NCI-H226 (cell line): ENCODE measurements at places on chromosomes 6 and 20.

- DNase-seq: no peak
Observed at GRCh38 chr6:146292506-146292905, 251.1 kb upstream of the RAB32 start.

DNA sequence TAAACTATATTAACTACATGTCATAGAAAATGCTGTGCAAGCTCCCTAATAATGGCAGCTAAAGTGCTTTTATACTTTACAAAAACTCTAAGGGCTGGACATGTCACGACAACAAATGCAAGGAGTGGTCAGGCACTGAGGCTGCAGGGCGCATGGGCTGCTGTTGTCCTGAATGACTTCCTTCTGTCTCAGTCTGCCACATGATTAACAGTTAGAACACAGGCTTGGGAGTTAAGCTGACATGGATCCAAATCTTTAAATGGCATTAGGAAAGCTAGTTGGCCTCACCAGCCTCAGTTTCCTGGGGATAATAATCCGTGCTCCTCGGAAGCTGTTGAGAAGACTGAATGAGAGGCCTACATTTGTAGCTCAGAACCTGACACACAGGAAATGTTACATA, 57.4 kb downstream of the PREP start:
- no peak for DNase-seq

DNA sequence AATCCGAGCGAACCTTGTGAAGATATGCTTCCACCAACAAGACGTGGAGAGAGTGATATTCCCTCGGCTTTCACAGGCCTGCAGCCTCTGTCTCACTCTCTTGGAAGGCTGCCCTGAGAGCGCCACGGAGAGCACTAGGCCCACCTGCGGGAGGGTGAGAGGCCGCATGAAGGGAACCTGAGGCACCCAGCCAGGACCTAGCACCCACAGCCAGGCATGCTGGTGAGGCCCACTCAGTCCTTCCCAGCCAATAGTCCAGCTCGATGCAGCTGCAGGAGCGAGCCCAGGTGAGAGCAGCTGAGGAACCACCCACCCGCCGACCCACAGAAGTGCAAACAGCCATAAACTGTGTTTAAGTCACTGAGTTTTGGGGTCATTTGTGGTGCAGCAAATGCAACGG, 227.2 kb downstream of the QKI start:
- DNase-seq: no peak

DNA sequence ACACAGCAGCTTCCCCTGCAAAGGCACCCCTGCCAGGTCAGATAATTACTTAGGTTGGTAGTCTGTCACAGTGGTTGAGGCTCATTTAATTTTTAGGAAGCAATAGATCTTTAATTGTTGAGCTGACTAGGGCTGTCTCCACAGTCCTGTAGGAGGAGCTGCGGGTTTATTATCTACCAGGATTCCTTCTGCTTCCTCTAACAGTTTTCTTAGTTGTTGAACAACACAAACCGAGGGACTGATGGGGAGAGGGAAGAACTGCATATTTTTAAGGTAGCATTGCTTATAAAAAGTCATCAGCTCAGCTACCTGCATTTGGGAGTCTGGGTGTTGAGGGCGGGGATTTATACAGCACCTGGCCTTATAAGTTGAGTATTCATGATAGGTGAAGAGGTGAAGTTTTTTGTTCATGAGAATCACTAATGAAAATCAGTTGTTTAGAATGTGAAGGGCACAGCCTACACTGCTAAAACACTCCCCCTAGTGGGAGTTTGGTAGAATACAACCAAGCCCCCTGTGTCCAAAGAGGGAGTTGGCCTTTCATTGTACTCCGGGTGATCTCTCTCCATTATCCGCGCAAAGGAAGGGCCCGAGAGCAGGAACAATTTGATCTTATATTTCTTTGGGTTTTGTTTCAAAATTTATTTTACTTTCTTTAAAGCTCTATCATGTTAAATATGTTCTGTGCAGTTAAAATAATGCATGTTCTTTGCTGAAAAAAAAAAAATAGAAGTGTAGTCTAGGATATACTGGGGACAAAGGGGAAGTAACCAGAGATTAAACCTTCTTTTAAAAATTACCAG, 69.6 kb downstream of the SSR1 start:
- DNase-seq: peak; percentile 18

GRCh38 chr20:2942439-2942838, 69.2 kb downstream of the PTPRA start:
- peak; percentile 2 for DNase-seq

DNA sequence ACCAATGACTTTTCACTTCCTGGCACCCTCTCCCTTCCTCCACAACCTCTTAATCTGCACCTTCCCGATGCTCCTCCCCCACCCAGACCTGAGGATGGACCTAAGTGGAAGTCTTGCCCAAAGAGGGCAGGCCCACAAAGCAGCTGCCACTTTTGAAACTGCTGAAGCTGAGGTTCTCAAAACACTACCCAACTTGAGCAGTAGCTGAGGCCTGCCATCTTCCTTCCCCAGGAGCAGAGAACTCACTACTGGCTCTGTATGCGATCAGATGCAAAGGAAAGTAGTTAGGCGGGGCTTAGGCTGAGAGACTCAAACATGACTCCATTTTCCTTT, 1.5 kb downstream of the HM13 start:
- no peak for DNase-seq

- DNase-seq: no peak
Observed at GRCh38 chr6:107822176-107823046, 1.7 kb downstream of the SCML4 start.
